ENCODE measurements at places on chromosomes 7 and 10.

DNA sequence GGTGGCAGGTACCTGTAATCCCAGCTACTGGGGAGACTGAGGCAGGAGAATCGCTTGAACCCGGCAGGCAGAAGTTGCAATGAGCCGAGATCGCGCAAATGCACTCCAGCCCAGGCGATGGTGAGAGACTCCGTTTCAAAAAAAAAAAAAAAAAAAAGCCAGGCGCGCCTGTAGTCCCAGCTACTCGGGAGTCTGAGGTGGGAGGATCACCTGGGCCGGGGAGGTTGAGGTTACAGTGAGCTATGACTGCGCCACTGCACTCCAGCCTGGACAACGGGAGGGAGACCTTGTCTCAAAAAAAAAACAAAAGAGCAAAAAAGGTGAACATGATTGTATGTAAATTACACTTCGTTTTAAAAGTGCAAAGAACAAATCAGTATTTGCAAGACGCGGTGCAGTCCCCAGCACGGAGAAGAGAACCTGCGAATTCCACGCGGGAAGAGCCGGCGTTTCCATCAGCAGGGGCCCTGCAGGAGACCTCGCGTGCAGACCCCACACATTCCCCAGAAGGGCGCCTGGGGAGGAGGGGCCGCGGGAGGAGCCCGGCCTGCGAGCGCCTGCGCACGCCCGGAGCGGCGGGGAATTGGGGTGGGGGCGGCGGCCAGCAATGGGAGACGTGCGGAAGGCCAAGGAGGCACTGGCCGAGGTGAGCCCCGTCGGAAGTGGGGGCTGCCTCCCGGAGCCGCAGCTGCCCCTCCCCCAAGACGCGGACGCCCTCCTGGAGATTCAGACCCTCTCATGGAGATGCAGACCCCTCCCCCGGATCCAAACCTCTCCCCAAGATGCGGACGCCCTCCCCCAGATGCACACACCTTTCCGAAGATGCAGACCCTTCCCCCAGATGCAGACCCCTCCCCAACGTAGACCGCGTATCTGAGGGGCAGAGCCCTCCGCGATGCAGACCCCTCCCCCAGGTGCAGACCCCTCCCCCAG lies 16.7 kb upstream of the SUN1 start:
- DNase-seq = peak; percentile 72

DNA sequence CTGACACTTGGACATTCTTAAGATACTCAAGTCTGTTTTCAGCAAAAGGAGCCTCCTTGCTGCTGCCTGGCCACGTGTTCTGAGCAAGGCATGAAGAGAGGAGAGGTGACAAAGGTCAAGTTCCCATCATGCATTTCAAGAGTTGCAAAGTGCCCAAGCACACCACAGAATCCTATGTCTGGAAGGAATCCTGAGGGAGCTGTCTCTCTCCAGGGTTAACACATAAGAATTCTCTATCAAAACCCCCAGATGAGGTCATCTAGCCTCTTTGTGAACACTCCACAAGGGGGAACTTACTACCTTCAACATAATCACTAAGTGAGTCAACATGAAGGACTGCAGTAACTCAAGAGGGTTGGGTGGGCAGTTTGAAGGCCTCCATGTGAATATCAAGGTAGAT lies 155.5 kb downstream of the RNF216 start:
- no peak for DNase-seq

DNA sequence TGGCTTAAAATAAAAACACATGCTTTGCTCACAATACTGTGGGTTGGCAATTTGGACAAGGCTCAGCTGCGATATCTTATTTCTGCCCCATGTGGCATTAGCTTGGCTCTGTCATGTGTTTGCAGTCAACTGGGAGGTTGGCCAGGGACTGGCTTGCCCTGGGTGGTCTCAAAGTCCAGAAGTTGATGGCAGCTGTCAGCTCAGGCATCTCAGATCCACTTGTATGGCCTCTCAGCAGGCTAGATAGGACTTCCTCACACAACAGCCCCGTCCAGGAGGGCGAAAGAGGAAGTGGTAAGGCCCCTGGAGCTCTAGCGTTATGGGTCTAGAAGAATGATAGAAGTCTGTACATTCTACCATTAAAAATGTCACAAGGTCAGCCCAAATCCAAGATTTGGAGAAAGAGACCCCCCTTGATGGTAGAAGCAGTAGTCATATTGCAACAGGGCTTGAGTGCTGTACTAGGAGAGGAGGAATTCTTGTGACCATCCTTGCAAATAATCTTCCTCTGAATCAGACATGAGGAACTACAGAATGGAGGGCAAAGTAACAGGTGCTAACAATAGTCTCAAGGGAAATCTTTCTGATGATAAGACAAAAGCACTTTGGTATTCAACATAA lies 166.2 kb downstream of the FAM107B start:
- DNase-seq = no peak

DNA sequence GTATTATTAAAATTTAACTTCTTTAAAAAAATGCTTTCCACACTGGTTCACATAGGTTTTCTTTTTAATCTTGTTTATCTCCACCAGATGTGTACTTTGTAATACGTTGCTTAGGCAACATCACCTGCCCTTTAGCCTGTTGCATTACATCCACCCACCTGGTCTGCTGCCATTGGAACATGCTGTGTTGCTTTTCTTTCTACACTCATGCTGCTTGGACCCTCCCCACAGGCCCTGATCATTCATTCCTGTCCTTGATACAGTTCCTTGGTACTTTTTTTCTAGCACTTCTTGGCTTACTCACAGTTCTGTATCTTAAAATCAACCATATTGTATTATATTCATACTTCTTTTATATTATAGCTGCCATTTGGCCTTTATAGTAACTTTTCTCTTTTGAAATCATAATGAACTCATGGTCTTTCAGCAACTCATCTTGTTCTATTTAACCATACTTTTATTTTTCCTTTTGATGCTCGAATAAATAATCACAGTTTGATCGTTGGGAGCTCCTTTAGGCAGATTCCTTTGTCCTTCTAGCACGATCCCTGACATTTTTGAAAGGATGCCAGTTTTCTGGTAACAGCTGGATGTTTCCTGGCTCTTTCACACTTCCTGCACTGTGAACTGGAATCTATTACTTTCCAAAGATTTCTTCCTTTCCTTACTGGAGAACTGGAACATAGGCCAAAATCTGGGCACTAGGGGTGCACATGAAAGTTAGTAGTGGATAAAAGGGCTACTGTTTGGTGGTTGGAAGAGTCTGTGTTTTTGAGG lies 125.1 kb downstream of the CDK14 start:
- no peak for DNase-seq

DNA sequence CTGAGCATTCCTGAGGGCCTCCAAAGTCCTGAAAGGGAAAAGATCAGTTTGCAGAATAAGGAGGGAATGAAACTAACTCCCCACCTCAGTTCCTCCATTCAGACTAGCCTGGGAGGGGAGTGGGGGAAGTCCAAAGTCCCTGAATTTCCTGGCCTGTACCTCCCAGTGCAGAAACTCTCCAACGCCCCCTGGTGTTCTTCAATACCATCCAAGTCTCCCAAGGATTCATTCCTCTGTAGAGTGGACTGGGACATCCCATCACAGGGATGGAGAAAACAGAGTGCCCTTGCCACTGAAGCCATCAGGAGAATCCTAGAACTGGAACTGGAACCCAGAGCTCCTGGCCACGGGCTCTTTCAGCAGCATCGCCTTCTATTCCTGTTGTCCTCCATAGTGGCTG lies 1.6 kb upstream of the COL13A1 start:
- peak; percentile 70 for DNase-seq

- no peak for DNase-seq
Measured at GRCh38 chr7:19118636-19119371, 1.4 kb upstream of the TWIST1 start.

DNA sequence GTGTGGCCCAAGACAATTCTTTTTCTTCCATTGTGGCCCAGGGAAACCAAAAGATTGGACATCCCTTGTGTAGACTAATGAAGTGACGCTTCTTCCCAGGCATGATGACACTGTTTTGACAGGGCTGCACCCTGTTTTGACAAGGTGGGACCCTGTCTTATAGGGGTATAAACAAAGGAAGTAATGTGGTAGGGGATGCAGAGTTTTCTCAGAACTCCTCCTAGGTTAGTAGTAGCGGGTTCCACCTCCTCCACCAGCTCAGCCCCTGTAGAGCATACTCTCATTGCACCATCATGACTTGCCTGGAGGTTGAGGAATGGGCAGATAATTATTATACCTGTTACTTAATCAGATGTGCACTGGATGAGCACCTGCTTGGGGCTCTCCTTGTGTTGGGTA lies 123.1 kb downstream of the CCNY start:
- DNase-seq = no peak

- no peak for DNase-seq
Measured at GRCh38 chr10:35569111-35569707, 35.9 kb upstream of the GJD4 start.

DNA sequence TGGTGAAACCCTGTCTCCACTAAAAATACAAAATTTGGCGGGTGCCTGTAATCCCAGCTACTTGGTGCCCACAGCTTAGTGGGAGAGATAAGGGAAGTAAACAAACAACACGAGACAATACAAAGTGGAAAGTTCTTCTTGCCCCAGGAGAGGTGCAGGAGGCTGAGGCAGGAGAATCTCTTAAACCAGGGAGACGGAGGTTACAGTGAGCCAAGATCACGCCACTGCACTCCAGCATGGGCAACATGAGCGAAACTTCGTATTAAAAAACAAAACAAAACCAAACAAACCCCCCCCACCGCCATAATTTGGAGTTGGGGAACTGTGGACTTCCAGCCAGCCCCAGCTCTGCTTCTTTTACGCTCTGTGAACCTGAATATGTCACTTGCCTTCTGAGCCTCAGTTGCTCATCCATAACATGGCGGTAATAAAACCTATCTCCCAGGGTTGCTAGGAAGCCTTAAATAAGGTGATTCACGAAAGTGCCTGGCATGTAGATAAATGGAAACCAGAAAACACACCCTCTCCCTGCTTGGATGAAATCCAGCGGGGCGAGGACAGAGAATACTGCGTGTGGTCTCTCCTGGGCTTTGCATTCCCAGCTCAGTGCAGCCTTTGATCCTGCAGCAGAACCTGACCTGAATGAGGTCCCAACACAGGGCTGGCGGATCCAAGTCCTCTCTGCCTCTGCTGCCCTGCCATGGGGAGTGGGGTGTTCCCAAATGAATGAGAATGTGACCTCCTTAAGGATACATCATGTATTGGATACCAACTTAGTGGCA lies 10.2 kb downstream of the MLXIPL start:
- DNase-seq = no peak

GRCh38 chr10:3835770-3836169 lies 50.8 kb upstream of the KLF6 start:
- DNase-seq = peak; percentile 53

GRCh38 chr10:75402486-75403143 lies 1.1 kb upstream of the ZNF503 start:
- DNase-seq = no peak

DNA sequence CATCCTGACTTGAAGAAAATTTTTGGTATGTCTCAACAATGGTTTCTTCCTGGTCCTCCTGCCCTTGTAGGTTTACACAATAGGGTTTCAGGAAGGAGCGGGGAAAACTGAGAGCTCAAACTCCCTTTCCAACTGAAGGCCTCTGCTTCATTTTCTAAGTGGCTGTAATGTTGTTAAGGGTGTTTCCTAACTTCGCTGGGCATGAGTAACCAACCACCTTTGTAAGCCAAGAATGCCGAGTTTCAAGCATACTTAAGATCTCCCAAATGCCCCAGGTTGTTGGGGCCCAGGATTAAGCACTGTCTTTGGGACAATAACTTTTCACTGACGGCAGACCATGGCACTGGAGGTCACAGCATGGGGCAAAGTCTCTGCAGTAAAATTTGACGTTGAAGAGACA lies 33.6 kb upstream of the DRGX start:
- no peak for DNase-seq

GRCh38 chr7:47506382-47507339 lies 75.2 kb downstream of the TNS3 start:
- no peak for DNase-seq

DNA sequence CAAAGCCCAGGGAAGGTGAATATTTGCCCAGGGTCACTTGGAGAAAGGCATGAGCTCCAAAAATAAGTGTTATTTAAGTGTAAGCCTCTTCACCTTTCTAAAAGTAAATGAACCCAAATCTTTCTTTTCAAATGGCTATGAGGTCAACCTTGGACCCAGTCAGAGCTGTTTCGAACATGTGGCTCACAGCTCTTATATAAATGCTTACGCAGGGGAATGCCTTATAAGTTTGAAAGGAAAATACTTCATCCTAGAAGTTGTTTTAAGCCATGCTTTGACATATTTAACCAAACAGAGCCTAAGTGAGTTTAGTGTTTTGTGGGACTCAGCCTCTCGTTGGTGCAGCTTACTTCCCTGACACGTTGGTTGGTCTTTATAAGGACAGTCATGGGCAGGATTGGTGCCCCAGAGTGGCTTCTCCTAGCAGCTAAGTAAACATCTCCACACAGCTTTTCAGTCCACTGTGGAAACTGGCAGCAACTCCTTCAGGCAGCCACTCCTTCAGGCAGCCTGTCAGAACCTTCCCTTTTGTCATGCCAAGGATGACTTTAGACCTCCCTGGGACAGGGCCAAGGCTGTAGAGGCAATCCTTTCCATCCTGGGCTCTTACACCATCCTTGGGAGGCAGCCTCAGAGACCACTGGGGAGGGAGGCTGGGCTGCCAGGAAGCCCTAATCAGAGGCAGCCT lies 43.6 kb downstream of the MINDY4 start:
- no peak for DNase-seq

- DNase-seq = peak; percentile 66
Measured at GRCh38 chr10:77531441-77532001, 106.1 kb downstream of the KCNMA1 start.

GRCh38 chr7:55912748-55913158 lies 25.5 kb downstream of the ZNF713 start:
- DNase-seq = peak; percentile 26

DNA sequence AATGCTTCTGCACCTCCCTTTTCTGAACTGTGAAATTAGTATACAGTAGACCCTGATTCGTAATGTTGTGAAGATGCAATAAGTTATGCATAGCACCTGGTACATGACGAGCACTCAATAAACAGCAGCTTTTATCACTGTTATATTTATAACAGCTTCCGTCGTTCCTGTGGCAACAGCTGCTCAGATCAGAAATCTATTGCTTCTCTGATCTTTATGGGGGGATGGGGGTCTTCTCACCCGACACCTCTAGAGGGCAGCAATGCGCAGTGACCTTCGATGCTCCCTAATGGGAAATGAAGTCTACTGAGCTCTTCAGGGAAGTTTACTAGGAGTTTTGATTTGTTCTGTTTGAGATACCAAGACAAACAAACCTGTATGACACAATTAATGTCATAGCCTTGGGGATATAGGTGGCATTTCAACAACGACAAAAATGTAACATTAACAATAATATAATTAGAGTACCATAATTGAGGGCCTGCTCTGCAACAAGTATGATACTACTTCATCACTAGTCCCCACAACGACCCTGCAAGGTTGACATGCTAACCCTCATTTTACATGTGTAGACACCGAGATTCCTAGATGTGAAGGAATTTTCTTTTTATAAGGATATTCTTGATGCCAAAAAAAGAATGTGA lies 289.6 kb downstream of the SFMBT2 start:
- peak; percentile 65 for DNase-seq

GRCh38 chr7:6346581-6346980 lies 74.2 kb upstream of the CYTH3 start:
- DNase-seq = no peak

DNA sequence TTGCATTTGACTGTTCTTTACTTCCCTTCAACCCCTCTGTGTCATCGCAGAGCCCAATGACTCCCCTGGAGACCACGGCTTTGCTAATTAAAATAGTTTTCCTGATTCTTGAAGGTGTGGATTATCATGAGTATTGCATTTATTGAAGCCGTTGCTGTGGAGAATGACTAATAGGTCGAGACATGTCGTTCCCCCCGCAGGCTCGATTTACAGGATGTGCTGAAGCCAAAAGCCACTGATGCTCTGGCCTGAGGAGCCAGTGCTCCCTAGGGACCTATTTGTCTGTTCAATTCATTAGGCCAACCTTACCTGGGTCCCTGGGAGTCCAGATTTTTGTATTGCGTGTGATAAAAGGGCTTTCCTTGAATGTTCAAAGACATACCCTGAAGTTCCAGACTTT lies 102.3 kb downstream of the NPTX2 start:
- DNase-seq = no peak

Data from BE2C (cell line).